Stimulated activated CD4-positive, alpha-beta T cell treated with anti-CD3 and anti-CD28 coated beads, Interleukin-12 subunit alpha, Interleukin-12 subunit beta, amount 100 ng/mL, for 24 hours (primary cell): ENCODE measurements at places on chromosomes 6 and 20.

GRCh38 chr6:4852938-4853337 is 76.7 kb downstream of the CDYL start:
- DNase-seq: no peak

DNA sequence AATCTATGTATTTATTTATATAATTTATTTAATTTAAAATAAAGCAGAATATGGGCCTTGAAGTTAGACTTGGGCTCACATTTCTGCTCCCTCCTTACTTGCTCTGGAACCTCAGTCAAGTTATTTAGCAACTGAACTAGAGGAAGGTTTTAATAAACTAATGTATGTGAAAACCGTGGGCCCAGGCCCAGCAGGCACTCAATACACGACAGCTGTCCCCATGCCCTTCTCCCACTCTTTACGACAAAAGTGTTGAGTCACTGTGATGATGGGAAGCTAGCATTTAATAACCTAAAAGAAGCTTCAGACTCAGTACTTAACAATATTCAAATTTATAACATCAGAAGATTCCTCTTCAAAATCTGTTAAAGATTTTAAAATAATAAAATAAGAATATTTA is 46.7 kb downstream of the SERAC1 start:
- DNase-seq: no peak

DNA sequence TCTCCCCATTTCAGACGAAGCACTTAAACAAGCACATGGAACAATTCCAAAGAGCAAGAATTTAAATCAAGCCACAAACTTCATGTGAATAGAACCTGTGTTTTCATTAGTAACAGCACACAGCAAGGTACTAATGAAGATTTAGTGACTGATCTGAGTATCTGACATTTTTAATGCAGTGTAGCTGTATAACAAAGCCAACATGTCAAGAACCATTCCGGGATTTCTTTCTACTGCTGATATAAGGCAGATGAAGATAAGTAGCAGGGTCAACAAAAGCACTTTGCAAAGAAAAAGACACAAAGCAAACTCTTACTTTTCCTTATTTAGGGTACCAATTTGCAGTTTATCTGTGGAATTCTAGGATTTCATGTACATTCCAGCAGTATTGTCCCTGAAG is 11.3 kb downstream of the SLC17A5 start:
- no peak for DNase-seq

- DNase-seq: no peak
Measured at GRCh38 chr6:40543776-40544175, 43.4 kb downstream of the LRFN2 start.

DNA sequence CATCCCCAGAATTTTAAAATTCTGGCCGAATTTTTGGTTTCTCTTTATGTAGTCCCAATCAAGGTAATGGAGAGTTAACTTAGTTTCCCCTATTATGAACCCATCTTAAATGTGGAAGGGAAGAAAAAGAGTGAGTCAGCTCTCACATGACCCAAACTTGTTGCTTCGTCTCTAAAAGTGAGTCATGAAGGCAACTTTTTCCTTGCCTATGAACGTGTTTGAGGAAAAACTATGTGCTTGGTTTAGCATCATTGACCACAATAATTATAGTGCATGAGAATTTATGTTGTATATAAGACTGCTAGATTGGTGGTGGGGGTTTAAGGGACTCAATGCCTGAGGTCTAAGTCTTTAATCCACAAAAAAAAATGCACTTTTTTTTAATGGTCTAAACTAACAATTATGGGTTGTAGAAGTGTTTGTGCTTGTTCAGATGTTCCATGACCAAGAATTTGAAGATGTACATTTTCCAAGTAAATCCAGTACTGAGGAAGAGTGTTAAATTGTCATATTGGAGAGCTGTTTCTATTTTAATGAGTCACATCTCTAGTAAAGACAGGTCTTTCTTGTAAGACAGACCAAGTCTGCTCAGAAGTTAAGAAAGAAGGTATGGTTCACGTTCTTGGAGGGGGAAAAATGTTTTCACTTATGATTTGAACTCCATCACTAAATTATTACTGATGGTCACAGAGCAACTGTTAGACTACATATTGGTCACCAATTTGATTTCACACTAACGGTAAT is 409.9 kb upstream of the MARCKS start:
- no peak for DNase-seq

- DNase-seq: no peak
Measured at GRCh38 chr6:95587989-95588388, 10.7 kb downstream of the MANEA start.

DNA sequence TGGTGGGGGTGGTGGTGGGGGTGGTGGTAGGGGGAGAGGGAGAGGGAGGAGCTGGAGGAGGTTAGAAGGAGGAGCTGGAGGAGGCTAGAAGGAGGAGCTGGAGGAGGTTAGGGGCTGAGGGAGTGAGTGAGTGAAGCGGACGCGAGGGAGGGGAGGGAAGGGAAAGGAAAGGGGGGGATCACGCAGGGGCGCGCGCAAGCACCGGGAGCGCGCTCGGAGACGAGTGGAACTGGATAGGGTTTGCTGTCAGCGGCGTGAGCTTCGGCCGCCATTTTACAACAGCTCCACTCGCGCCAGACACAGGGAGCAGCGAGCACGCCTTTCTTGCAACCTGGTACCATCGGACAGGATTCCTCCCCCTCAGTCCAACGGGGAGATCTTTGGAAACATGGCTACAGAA is 90.5 kb upstream of the FERMT1 start:
- DNase-seq: no peak
